Fibroblast of lung (primary cell): ENCODE measurements at places on chromosomes 5 and 9. TPM values are rescaled to one million over a fixed set of nuclear protein-coding genes. Genes with fewer than 3 reads are reported as not detected.

The ADGRV1 gene
- total RNA-seq, result under 0.01 and 0.17 TPM in 2 replicates

The CDO1 gene
- total RNA-seq, result 4.6 and 6.9 TPM in 2 replicates

The TYRP1 gene
- 0.17 TPM in 1 of 2 replicates, not detected in the other for total RNA-seq

The SLC34A3 gene
- not detected in 2 replicates for total RNA-seq

The OMD gene
- under 0.01 and 0.17 TPM in 2 replicates for total RNA-seq

The DOLK gene
- total RNA-seq, result 24.9 and 29.9 TPM in 2 replicates

The SPATA31C2 gene
- not detected in 2 replicates for total RNA-seq

The GPSM1 gene
- total RNA-seq, result 54.2 and 60.3 TPM in 2 replicates

The C5orf34 gene
- total RNA-seq, result 2.6 and 4.1 TPM in 2 replicates

The ARSI gene
- total RNA-seq, result 5.9 and 8.5 TPM in 2 replicates

The HAVCR2 gene
- total RNA-seq, result 2.5 and 3.6 TPM in 2 replicates

The GRIA1 gene
- 1.8 and 4.5 TPM in 2 replicates for total RNA-seq

The ZBED3 gene
- 1.0 and 1.7 TPM in 2 replicates for total RNA-seq

The C5orf58 gene
- not detected in 2 replicates for total RNA-seq

The HNRNPK gene
- 475 and 616 TPM in 2 replicates for total RNA-seq

The SLC4A9 gene
- not detected in 2 replicates for total RNA-seq

The OBP2B gene
- total RNA-seq, result not detected in 2 replicates

The PDZD2 gene
- total RNA-seq, result under 0.01 and 0.33 TPM in 2 replicates

The PDLIM4 gene
- 44.4 and 67.2 TPM in 2 replicates for total RNA-seq

The TRIM36 gene
- under 0.01 and 0.33 TPM in 2 replicates for total RNA-seq

The WDR38 gene
- not detected in 2 replicates for total RNA-seq

The PTGDS gene
- 89.9 and 90.3 TPM in 2 replicates for total RNA-seq

The ZNF883 gene
- total RNA-seq, result 6.2 and 9.7 TPM in 2 replicates

The GMCL2 gene
- total RNA-seq, result under 0.01 TPM in 2 replicates

The SVEP1 gene
- total RNA-seq, result 76.3 and 96.9 TPM in 2 replicates

The TMEM174 gene
- total RNA-seq, result not detected in 2 replicates

The PRRT1B gene
- not detected in 2 replicates for total RNA-seq

The LHX2 gene
- total RNA-seq, result not detected in 2 replicates

The CDKN2B gene
- total RNA-seq, result 29.0 and 44.9 TPM in 2 replicates

The CMBL gene
- 14.4 and 20.8 TPM in 2 replicates for total RNA-seq

The LHX6 gene
- total RNA-seq, result not detected in 2 replicates

The BNIP1 gene
- 17.5 and 23.9 TPM in 2 replicates for total RNA-seq
